ENCODE measurements at places on chromosomes 2 and 18. TPM values are rescaled to one million over a fixed set of nuclear protein-coding genes. Genes with fewer than 3 reads are reported as not detected.

The LONRF2 gene
- 12.9 TPM for total RNA-seq

The HOXD3 gene
- total RNA-seq, result 1.8 TPM

The IL1A gene
- total RNA-seq, result not detected

- no peaks in the 10 kb centered on the region for H3K36me3 ChIP-seq
- no peak overlapping the region for H3K4me3 ChIP-seq
- DNase-seq, result no peak
- no peaks in the 10 kb centered on the region for H3K27me3 ChIP-seq
- no peak overlapping the region for H3K27ac ChIP-seq
Observed at GRCh38 chr2:8567469-8568260, 114.2 kb upstream of the ID2 start.

DNA sequence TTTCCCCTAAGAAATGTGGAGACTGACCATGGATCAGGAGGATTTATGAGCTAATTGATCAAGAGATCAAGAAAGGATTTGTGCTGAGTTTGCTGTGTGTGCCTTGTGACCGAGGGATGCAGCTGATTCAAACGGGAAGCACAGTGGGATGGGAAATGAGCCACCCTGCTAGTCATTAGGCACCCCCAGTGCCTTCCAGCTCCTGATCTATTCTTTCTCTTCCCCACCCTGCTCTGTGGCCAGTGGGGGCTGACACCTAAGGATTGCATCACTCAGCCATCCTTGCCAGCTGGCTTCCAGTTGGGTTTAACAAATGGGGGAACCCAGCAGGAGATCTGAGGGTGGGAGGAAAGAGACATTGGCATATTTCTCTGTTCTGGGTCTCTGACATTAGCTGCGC lies 132.2 kb upstream of the CXCR4 start:
- H3K4me3 ChIP-seq, result no peak overlapping the region
- H3K4me1 ChIP-seq, result no peaks in the 10 kb centered on the region
- no peaks in the 10 kb centered on the region for H3K27me3 ChIP-seq
- DNase-seq, result no peak

DNA sequence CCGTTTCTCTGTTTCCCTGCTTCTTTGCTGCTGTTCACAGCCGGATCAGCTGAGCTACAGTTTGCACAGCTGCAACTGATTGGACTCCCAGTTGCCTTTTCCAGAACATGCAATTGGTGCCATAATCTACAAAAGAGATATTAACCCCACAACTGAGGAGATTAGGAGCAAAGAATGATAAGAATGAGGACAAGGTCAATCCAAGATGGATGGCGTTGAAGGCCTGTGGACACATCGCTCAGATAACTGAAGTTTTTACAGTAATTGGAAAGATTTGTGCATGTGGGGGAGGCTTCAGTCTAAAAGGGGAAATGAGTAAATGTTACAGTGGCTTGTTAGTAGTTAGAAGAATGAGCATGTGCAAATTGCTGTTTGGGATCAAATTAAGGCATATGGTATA lies 263.2 kb downstream of the TGIF1 start:
- no peak overlapping the region for H3K4me3 ChIP-seq
- no peaks in the 10 kb centered on the region for H3K27me3 ChIP-seq
- DNase-seq, result no peak
- peak overlapping the region; percentile 40 for H3K27ac ChIP-seq
- peaks cover 48% of the 10 kb centered on the region for H3K4me1 ChIP-seq

DNA sequence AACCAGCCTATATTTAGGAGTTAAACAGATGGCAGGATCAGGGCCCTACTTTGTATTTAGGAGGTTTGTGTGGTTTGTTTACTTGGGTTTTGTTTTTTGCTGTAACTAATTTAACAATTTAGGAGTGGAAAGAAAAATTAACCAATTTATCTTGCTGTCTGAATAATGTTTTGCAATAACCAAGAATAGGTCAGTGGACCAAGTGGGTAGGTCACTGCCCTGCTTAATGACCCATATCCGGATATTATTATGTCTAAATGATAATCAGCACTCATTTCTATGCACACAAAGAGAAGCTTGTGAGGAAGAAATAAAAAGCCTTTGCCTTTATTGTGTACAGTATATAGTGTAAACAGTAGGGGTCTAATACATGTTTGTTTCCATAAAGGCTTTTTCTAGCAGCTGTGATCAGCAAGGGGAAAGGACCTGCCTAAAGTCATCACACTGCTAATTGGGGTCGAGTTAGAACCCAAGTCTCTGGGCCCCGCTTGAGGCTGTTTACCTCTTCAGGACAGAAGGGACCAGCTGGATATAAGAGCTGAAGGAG lies 76.6 kb downstream of the TGOLN2 start:
- peak overlapping the region; percentile 93 for H3K27ac ChIP-seq
- no peak for DNase-seq
- H3K4me3 ChIP-seq, result no peak overlapping the region

The EN1 gene
- 0.26 TPM for total RNA-seq

The NTSR2 gene
- total RNA-seq, result 0.15 TPM

DNA sequence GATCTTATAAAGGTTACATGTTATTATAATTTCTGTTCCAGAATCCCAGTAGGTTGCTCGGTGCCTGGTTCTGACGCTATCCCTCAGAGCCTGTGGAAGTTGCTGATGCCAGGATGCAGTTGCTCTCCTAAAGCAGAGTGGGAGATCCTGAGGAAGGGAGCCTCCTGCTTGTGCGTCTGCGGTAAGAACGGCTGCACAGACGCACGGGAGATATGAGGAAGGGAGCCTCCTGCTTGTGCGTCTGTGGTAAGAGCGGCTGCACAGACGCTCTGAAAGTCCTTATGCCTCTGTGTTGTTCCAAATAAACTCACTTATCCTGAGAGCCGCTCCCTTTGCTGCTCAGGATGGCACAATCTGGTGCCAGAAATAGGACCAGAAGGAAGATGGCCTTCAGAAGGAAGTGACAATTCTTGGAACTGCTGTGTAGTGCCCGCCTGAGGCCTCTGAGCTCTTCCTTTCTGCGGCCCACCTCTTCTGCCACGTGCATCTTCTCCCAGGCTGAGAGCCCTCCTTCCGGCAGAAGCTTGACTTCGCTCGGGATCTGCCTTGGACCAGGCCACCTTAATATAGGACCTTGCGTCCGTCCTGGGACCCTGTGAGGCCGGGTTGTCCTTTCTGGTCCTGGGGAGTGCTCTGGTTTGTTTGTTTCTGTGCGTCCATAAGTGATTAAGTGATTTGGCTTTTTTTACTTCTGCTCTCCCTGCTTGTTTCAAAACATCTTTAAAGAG lies 89.5 kb downstream of the RTP5 start:
- H3K27ac ChIP-seq, result no peak overlapping the region
- peaks cover 5% of the 10 kb centered on the region for H3K27me3 ChIP-seq
- H3K36me3 ChIP-seq, result no peaks in the 10 kb centered on the region
- H3K4me1 ChIP-seq, result no peaks in the 10 kb centered on the region
- DNase-seq, result no peak

The GALNT13 gene
- not detected for total RNA-seq

- H3K27me3 ChIP-seq, result no peaks in the 10 kb centered on the region
- no peaks in the 10 kb centered on the region for H3K36me3 ChIP-seq
- no peak for DNase-seq
- 0 out of 2 replicates have a peak, but pooled peaks cover 4% of the 10 kb centered on the region for H3K4me1 ChIP-seq
Observed at GRCh38 chr2:237661799-237662328, 34.5 kb downstream of the LRRFIP1 start.

The VWA3B gene
- not detected for total RNA-seq

The NDC80 gene
- total RNA-seq, result 36.0 TPM

- no peaks in the 10 kb centered on the region for H3K27me3 ChIP-seq
- no peak overlapping the region for H3K4me3 ChIP-seq
- H3K36me3 ChIP-seq, result no peaks in the 10 kb centered on the region
- no peak for DNase-seq
Observed at GRCh38 chr2:241390301-241391206, 34.5 kb downstream of the FARP2 start.

The SLC66A3 gene
- 39.1 TPM for total RNA-seq

The RRM2 gene
- total RNA-seq, result 294 TPM

GRCh38 chr2:191078165-191078867 lies 64.3 kb upstream of the STAT1 start:
- H3K27ac ChIP-seq, result no peak overlapping the region
- no peaks in the 10 kb centered on the region for H3K27me3 ChIP-seq
- no peaks in the 10 kb centered on the region for H3K4me1 ChIP-seq
- H3K36me3 ChIP-seq, result no peaks in the 10 kb centered on the region
- no peak for DNase-seq
- H3K4me3 ChIP-seq, result no peak overlapping the region

- peaks cover 15% of the 10 kb centered on the region for H3K36me3 ChIP-seq
- no peak for DNase-seq
- H3K27ac ChIP-seq, result peak overlapping the region; percentile 97
- peak overlapping the region; percentile 98 for H3K4me3 ChIP-seq
- H3K27me3 ChIP-seq, result peaks cover 3% of the 10 kb centered on the region
Observed at GRCh38 chr2:171688129-171688465, 828 bp downstream of the DYNC1I2 start.

GRCh38 chr2:10665833-10666232 lies 23.9 kb downstream of the NOL10 start:
- no peak overlapping the region for H3K4me3 ChIP-seq
- no peaks in the 10 kb centered on the region for H3K27me3 ChIP-seq
- H3K36me3 ChIP-seq, result peaks cover 32% of the 10 kb centered on the region

The WIPF1 gene
- total RNA-seq, result 8.3 TPM

DNA sequence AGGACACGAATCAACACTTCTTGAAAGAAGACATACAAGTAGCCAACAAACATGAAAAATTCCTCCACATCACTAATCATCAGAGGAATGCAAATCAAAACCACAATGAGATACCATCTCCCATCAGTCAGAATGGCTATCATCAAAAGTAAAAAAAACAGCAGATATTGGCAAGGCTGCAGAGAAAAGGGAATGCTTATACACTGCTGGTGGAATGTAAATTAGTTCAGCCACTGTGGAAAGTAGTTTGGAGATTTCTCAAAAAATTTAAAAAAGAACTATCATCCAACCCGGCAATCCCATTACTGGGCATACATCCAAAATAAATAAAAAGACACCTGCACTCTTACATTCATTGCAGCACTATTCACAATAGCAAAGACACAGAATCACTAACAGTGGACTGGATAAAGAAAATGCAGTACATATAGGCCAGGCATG lies 78.7 kb downstream of the GRB14 start:
- no peak overlapping the region for H3K27ac ChIP-seq
- DNase-seq, result no peak
- H3K36me3 ChIP-seq, result no peaks in the 10 kb centered on the region
- H3K4me1 ChIP-seq, result no peaks in the 10 kb centered on the region
- no peak overlapping the region for H3K4me3 ChIP-seq

DNA sequence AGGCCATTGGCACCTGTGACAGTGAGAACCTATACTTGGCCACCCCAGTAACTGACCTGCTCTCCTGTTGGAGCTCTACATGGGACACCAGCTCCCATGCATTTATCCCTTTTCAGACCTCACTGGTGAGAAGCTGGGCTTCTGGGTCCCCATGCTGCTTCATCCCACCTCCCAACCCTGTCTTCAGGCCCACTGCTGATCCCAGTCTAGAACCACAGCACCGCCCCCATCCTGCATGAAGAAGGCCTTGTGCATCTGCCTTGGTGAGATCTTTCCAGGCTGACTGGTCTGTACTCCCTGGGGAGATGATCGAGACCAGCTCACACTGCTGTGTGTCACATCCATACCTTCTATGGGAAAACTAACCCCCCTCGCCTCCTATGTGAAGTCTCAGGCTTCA lies 22.7 kb downstream of the TTC32 start:
- no peaks in the 10 kb centered on the region for H3K27me3 ChIP-seq
- no peak for DNase-seq
- no peaks in the 10 kb centered on the region for H3K36me3 ChIP-seq
- no peak overlapping the region for H3K27ac ChIP-seq

DNA sequence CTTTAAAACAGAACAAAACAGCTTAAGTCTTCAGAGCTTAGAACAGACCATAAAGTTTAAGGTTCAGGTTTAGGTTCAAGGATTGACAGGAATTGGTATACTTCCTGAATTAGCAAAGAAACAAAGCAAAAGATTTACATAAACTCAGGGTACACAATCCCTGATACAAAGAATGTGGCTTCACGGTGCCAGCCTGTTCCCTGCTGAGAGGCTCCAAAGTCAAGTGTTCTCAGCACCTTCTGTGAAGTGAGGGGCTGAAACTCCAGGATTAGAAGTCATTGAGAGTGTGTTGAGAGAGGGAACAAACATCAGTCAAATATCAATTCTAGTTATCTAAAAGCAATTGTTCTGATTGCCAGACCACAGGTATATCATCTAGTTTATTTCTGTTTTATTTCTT lies 35.7 kb downstream of the DYNAP start:
- no peaks in the 10 kb centered on the region for H3K36me3 ChIP-seq
- H3K4me1 ChIP-seq, result no peaks in the 10 kb centered on the region
- H3K27me3 ChIP-seq, result no peaks in the 10 kb centered on the region

- DNase-seq, result no peak
- no peaks in the 10 kb centered on the region for H3K4me1 ChIP-seq
- H3K27me3 ChIP-seq, result no peaks in the 10 kb centered on the region
- H3K27ac ChIP-seq, result no peak overlapping the region
Observed at GRCh38 chr2:126616606-126617069, 39.3 kb upstream of the GYPC start.

DNA sequence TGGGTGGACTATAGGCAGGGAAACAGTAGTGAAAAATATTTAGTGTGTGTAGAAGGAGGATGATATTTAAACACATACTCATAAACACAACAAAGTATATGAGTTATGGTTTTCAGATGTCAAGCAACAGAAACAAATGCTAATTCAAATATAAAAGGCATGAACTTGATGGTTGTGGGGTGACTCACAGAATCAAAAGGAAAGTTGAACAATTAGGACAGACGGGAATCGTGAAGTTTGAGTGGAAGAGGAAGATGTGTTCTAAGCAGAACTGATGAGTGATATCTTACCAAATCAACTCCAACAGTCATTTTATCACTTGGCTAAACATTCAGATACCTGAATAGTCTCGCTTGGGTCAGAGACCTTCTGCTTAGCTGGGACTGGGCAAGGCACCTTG lies 53.6 kb upstream of the ITGA6 start:
- no peak for DNase-seq
- H3K27me3 ChIP-seq, result peaks cover 6% of the 10 kb centered on the region
- no peaks in the 10 kb centered on the region for H3K36me3 ChIP-seq
- H3K4me1 ChIP-seq, result no peaks in the 10 kb centered on the region

The OXER1 gene
- 0.10 TPM for total RNA-seq

- no peaks in the 10 kb centered on the region for H3K27me3 ChIP-seq
- peaks cover 30% of the 10 kb centered on the region for H3K4me1 ChIP-seq
- H3K36me3 ChIP-seq, result no peaks in the 10 kb centered on the region
- H3K27ac ChIP-seq, result peak overlapping the region; percentile 81
Observed at GRCh38 chr2:96760986-96761832, 507 bp downstream of the CNNM4 start.

GRCh38 chr2:151729837-151730236 lies 4.4 kb downstream of the NEB start:
- H3K36me3 ChIP-seq, result no peaks in the 10 kb centered on the region
- no peaks in the 10 kb centered on the region for H3K4me1 ChIP-seq
- no peak overlapping the region for H3K27ac ChIP-seq
- H3K4me3 ChIP-seq, result no peak overlapping the region

DNA sequence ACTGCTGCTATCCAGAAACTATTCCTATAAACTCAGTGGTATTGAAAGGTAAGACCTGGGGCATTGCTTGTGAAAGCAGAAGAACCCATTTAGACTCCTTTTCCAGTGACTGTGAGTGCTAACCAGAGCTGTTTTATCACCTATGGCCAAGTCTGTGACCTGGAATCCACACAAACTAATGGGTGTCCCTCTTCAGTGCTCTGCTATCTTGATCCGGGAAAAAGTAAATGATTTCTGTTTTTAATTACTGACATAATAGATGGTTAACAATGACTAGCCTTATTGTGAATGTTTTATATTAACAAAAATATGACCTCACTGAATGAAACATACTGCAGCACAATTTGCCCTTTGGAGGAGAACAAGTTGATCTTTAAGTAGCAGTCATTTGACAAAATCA lies 251.6 kb upstream of the MC4R start:
- DNase-seq, result no peak
- no peak overlapping the region for H3K27ac ChIP-seq
- no peak overlapping the region for H3K4me3 ChIP-seq
- H3K27me3 ChIP-seq, result no peaks in the 10 kb centered on the region

The GPR39 gene
- total RNA-seq, result 9.0 TPM
